ENCODE measurements at places on chromosomes 3 and 15.
A peak's percentile ranks its signal among the peaks of the same experiment; 100 is the strongest.

DNA sequence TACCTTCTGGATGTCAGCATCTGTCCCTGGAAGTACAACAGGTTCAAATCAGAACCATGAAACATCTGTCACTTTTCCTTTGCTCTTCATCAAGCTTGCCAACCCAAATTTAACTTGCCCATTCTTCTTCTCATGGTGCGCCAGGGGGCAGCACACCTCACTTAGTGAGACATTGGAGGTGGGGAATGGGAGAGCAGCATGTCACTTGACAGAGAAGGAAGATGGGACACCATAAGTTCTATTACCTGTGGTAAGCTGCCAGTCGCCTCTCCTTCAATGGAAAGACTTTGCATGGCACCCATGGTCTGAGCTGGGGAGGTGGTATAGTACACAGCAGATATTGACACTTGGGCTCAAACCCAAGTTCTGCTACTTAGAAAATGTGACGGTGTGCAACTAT is 2.9 kb downstream of the SCN5A start:
- no peaks in the 10 kb centered on the region for H3K36me3 ChIP-seq
- peak; percentile 50 for DNase-seq
- H3K4me3 ChIP-seq: no peak overlapping the region
- peaks cover 4% of the 10 kb centered on the region for H3K4me1 ChIP-seq
- H3K27me3 ChIP-seq: peaks cover 6% of the 10 kb centered on the region

GRCh38 chr3:64271631-64272030 is 46.4 kb upstream of the PRICKLE2 start:
- no peak overlapping the region for H3K27ac ChIP-seq
- no peak overlapping the region for H3K4me3 ChIP-seq
- peaks cover 11% of the 10 kb centered on the region for H3K27me3 ChIP-seq
- no peak for DNase-seq
- H3K4me1 ChIP-seq: no peaks in the 10 kb centered on the region

GRCh38 chr15:89030311-89030710 is 57.9 kb upstream of the ABHD2 start:
- peaks cover 5% of the 10 kb centered on the region for H3K27me3 ChIP-seq
- no peak for DNase-seq
- no peaks in the 10 kb centered on the region for H3K4me1 ChIP-seq

- DNase-seq: no peak
- no peaks in the 10 kb centered on the region for H3K4me1 ChIP-seq
- no peaks in the 10 kb centered on the region for H3K27me3 ChIP-seq
- H3K27ac ChIP-seq: no peak overlapping the region
These were observed 18.6 kb downstream of the NDUFB4 start for GRCh38 chr3:120614765-120615164.

- H3K36me3 ChIP-seq: no peaks in the 10 kb centered on the region
- H3K4me3 ChIP-seq: peak within 1 kb of the TSS; percentile 65
- no peak within 1 kb of the TSS for H3K27ac ChIP-seq
- DNase-seq: peak; percentile 57
- H3K27me3 ChIP-seq: peaks cover 12% of the 10 kb centered on the region
These were observed at the start of gene ANKDD1A for GRCh38 chr15:64911311-64912186. Gene ANKDD1A (plus strand): TSS chr15:64911902. CDS start chr15:64911931, 29 bp downstream.

DNA sequence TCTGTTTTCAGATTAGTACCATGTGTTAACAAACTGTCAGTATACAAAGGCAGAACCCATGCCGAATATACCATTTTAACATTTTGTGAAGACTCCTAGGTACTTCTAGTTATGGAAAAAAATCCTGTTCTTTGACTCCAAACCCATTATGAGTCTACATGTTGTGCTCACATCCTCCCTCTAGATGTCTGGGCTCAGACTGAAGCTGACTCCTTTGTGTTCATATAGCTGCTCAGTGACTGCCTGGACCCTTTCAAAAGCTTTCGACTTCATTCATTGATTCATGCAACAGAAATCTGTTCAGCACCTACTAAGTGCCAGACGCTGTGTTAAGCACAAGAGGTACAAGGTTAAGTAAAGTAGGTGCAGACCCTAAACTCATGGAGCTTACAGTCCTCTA is 60.5 kb downstream of the MEGF11 start:
- no peak overlapping the region for H3K27ac ChIP-seq
- H3K36me3 ChIP-seq: no peaks in the 10 kb centered on the region
- no peaks in the 10 kb centered on the region for H3K4me1 ChIP-seq

- H3K27ac ChIP-seq: no peak within 1 kb of the TSS
- H3K4me3 ChIP-seq: peak within 1 kb of the TSS; percentile 71
- no peaks in the 10 kb centered on the region for H3K36me3 ChIP-seq
These were observed at the start of gene MYLK for GRCh38 chr3:123884203-123884831. Gene MYLK (minus strand): TSS chr3:123884332. CDS start chr3:123793841, 90,491 bp downstream.

- peaks cover 61% of the 10 kb centered on the region for H3K36me3 ChIP-seq
- H3K4me3 ChIP-seq: no peak overlapping the region
- H3K4me1 ChIP-seq: peaks cover 52% of the 10 kb centered on the region
These were observed 22.9 kb downstream of the BTLA start for GRCh38 chr3:112476346-112476745.

- H3K4me3 ChIP-seq: no peak overlapping the region
- H3K27ac ChIP-seq: no peak overlapping the region
- no peaks in the 10 kb centered on the region for H3K27me3 ChIP-seq
- DNase-seq: no peak
- H3K4me1 ChIP-seq: no peaks in the 10 kb centered on the region
These were observed 42.2 kb downstream of the TRIM42 start for GRCh38 chr3:140719841-140720614.

- H3K36me3 ChIP-seq: peaks cover 21% of the 10 kb centered on the region
- DNase-seq: peak; percentile 94
- peaks cover 1% of the 10 kb centered on the region for H3K27me3 ChIP-seq
- peak within 1 kb of the TSS; percentile 89 for H3K27ac ChIP-seq
- peak within 1 kb of the TSS; percentile 94 for H3K4me3 ChIP-seq
- peaks cover 15% of the 10 kb centered on the region for H3K4me1 ChIP-seq
These were observed at the start of gene LEO1 for GRCh38 chr15:51971375-51972133. Gene LEO1 (minus strand): TSS chr15:51971778. CDS start chr15:51971745, 33 bp downstream.

- peak overlapping the region; percentile 83 for H3K4me3 ChIP-seq
- no peak overlapping the region for H3K27ac ChIP-seq
- H3K27me3 ChIP-seq: no peaks in the 10 kb centered on the region
- no peak for DNase-seq
These were observed 902 bp downstream of the TMEM44 start for GRCh38 chr3:194632226-194632808.

GRCh38 chr3:32423534-32423933 is 31.9 kb downstream of the CMTM7 start:
- H3K27me3 ChIP-seq: no peaks in the 10 kb centered on the region
- H3K4me3 ChIP-seq: peak overlapping the region; percentile 55
- DNase-seq: no peak
- H3K4me1 ChIP-seq: peaks cover 96% of the 10 kb centered on the region
- H3K36me3 ChIP-seq: peaks cover 7% of the 10 kb centered on the region

DNA sequence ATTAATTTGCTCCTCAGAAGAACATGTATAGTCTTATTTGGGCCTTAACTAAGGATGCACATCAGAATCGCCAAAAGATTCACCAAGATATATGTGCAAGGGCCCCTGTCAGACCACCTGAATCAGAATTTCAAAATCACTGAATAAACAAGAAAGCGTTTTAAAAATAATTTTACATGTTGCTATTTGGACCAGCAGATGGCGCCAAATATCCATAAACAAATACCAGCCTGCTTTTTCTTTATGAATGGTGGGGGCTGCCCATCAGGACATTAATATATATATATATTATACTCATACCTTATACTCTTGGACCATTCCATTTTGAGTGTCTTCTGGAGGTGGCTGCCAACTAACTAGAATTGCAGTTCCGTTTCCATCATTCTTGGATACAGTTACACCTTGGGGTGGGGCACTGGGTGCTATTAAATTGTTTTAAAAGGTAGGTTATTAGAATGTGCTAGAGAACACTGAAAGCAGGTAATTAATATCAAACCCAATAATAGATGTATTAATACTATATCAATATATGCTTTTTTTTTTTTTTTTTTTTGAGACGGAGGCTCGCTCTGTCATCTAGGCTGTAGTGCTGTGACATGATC is 1108.3 kb downstream of the ROBO1 start:
- H3K36me3 ChIP-seq: no peaks in the 10 kb centered on the region
- H3K27me3 ChIP-seq: no peaks in the 10 kb centered on the region
- H3K4me3 ChIP-seq: no peak overlapping the region
- DNase-seq: peak; percentile 56
- H3K27ac ChIP-seq: no peak overlapping the region

DNA sequence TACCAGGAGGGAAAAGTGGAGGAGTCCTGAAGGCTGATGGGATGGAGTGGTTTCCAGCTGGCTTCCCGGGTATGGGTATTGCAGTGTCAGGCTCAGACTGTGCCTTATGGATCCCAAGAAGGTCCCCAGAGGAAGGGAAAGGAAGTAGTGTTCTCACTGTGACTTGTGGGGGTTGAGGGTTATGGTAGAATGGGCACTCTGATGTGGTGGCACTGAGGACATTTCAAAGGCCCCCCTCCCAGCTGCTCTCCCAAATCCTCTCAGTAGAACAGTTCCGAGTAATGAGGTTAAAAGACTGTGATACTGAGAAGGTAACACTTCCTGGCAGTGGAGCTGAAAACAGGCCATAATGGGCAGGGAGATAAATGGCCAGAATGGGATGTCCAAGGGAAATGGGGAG is 23.1 kb upstream of the TIMP4 start:
- H3K4me1 ChIP-seq: peaks cover 49% of the 10 kb centered on the region
- H3K4me3 ChIP-seq: no peak overlapping the region
- no peaks in the 10 kb centered on the region for H3K36me3 ChIP-seq

- H3K4me1 ChIP-seq: peaks cover 9% of the 10 kb centered on the region
- no peaks in the 10 kb centered on the region for H3K36me3 ChIP-seq
- H3K4me3 ChIP-seq: no peak overlapping the region
- H3K27me3 ChIP-seq: peaks cover 67% of the 10 kb centered on the region
- DNase-seq: no peak
These were observed 2.7 kb downstream of the SV2B start for GRCh38 chr15:91102546-91103330.

- H3K4me3 ChIP-seq: no peak overlapping the region
- peaks cover 4% of the 10 kb centered on the region for H3K4me1 ChIP-seq
- no peak for DNase-seq
- no peaks in the 10 kb centered on the region for H3K27me3 ChIP-seq
These were observed 121.6 kb upstream of the LMOD3 start for GRCh38 chr3:69244039-69244438.

DNA sequence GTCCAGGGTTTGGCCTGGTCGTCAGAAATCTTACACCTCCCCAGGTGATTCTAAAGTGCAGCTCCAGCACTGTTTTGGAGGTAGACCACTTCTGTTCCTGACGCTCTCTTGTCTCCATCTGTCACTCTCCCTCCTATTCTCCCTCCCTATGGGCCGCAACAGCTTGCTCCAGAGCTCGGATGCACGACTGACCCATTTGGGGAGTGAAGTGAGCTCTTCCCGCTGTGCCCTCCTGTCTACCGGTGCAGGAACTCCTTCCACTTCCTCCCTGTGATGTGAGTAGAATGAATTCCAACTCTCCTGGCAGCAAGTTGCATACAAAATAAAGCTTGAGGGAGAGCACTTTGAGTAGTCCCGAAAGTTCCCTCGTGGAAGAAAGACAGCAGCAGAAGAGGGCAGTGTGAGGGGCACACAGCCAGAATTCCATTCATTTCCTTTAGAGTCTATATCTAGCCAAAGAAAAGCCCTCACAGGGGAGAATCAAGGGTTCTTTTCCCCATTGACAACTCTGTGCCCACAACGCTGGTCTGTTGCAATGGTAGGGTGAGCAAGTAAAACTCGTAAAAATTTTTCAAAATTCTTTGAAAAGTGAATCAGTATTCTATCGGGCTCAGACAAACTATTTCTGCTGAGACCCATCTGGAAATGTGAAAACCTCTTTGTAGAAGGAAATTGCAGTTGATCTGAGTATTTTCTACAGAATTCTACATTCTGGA is 39.9 kb upstream of the BDH1 start:
- H3K4me1 ChIP-seq: peaks cover 42% of the 10 kb centered on the region
- no peak overlapping the region for H3K27ac ChIP-seq
- no peak for DNase-seq
- H3K4me3 ChIP-seq: no peak overlapping the region
- H3K27me3 ChIP-seq: no peaks in the 10 kb centered on the region
- peaks cover 2% of the 10 kb centered on the region for H3K36me3 ChIP-seq

DNA sequence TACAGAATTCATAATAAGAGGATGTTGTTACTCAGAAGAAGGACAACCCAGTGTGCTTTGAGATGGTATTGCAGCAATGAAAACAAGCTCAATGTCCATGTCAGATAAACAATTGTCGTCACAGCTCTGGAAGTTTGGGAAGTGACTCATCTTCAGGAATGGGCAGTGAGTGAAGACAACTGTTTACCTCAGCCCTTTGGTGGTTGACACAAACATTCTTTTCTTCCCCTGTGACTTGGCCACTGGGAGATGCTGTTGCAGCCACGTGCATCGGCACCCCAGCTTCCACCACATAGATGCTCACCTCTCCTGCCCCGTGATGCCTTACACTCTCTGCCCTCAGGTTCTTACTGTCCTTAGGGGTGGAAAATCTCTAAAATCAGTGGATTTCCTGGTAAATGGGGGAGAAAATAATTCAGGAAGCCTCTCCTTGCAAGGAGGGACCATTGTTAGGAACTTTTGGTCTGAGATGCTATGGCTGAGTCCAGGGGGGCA is 114.1 kb upstream of the GALNT15 start:
- H3K4me1 ChIP-seq: peaks cover 3% of the 10 kb centered on the region
- H3K36me3 ChIP-seq: no peaks in the 10 kb centered on the region
- no peak overlapping the region for H3K27ac ChIP-seq

DNA sequence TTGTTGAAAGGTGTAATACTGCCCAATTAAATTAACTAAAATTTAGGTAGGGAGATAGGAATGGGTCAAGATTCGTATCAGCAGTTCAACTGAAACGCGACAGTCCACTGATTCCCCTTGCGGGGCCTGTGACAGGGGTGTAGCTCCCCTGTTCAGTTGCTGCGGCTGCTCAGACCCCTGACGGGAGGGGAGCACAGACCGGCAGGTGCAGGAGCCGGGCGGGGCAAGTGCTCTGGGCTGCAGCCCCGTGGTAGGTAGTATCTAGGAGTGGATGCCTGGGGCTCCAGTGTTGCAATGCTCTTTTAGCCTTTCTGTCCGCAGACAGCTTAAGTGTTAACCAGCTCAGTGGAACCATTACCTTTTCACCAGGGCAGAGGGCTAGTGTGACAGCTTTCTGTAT is 164.9 kb downstream of the ROBO2 start:
- H3K36me3 ChIP-seq: no peaks in the 10 kb centered on the region
- no peaks in the 10 kb centered on the region for H3K4me1 ChIP-seq
- H3K27ac ChIP-seq: no peak overlapping the region
- H3K4me3 ChIP-seq: no peak overlapping the region

- peaks cover 44% of the 10 kb centered on the region for H3K36me3 ChIP-seq
- H3K27ac ChIP-seq: peak overlapping the region; percentile 34
- H3K4me1 ChIP-seq: peaks cover 61% of the 10 kb centered on the region
- H3K4me3 ChIP-seq: no peak overlapping the region
- H3K27me3 ChIP-seq: no peaks in the 10 kb centered on the region
These were observed 4.3 kb downstream of the SELENOT start for GRCh38 chr3:150607267-150608065.

DNA sequence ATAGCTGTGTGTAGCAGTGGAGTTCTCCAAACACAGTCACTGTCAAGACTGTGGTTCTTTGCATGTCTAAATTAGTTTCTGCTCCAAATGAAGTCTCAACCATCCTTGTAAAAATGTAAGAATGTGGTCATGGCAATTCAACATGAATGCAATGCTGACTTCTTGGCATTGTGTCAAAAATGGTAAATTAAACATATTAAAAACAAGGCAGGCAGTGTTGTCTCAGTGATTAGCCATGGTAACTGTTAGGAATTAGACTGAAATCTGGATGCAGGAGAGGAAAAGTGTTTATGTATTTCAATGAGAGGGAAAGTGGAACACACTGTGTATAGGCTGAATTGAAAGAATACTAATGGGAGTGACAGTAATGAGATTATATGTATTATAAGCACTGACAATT is 597.2 kb downstream of the EDEM1 start:
- H3K4me3 ChIP-seq: no peak overlapping the region
- no peak overlapping the region for H3K27ac ChIP-seq
- H3K27me3 ChIP-seq: no peaks in the 10 kb centered on the region
- DNase-seq: no peak
- no peaks in the 10 kb centered on the region for H3K36me3 ChIP-seq
